Motor neuron (in vitro differentiated cells): ENCODE measurements at places on chromosomes 5 and 9.

DNA sequence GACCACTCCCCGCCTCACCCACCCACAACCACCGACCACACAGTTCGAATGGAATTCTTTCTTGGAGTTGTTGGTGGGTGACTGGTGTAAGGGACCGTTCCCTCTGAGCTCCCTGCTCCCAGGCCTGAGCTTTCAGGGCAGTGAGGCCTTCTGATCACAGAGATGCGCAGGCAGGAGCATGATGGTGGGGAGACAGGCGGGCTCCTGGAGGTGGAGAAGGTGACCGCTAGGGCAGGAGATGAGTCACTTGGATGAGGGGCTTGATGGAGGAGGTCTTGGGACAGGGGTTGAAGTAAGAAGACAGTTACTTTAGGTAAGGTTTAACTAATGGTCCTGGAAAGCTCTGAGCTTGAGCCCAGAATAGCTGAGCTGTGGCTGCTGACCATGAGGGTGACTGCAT lies 88.5 kb downstream of the HSPA4 start:
- ATAC-seq = no peak

- ATAC-seq = no peak
Observed at GRCh38 chr5:94498199-94498598, 120.2 kb downstream of the KIAA0825 start.

DNA sequence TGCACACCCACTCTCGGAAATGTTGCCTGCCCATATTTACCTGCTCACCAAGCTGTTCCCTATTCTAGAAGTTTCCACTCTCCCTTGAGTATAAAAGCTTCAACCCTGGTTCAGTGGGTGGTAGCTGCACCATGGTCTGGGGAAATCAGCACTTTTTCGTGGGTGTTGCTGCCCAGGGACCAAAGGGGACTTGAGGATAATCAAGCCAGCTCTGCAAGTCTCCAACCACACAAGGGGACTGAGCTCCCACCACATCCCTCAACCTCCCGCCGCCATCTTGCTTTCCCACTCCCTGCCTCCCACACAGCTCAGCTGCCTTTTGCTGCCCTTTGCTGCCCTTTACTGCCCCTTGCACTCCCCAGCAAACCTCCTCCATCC lies 210.0 kb downstream of the AUH start:
- no peak for ATAC-seq

DNA sequence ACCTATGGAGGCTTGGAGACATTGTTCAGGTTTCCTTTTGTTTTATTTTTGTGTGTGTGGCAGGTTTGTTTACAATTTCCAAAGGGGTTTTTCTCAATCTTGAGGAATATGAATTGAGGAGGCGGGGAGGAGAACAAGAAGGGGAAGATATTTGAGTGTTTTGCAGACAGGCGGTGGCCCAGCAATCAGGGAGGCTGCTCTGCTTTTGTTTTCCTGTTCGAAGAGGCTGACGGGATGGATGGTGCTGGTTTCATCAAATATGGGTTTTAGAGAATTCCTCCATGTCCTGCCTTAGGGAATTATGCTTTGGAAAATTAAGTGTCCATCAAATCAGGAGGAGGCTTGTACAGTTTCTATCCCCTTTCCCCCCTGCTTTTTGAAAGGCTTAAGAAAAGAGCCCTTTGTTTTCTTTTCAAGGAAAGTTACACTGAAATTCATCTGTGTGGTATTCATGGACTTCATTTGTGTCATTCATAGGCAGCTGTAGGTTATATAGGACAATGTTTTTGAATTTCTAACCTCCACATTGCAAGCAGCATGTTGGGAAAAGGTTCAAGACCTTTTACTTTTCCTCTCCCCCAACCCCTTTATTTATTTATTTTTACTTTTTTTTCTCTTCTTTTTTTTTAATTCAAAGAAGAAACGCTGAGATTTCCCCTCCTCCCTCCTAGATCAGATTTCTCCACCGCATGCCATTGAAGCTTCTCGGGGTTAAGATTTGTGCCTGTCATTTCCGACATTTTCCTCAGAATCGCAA lies 107.4 kb downstream of the ZNF462 start:
- no peak for ATAC-seq

DNA sequence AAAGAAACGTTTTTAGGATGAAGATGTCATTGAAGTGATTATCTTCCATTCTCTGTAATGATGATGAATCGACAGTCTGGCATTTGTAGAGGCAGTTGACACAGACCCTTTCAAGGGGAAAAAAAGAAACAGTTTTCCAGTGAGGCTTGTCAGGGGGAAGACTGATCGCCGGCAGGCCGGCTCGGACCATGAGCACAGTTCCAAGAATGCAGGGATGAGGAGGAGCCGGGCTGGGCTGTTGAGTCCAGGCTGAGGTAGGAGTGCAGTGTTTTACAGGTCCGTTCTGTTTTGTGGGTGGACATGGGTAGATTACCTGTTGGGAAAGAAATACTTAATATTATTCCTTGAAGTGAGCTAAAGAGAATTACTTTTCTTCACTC lies 194.6 kb downstream of the AOPEP start:
- ATAC-seq = peak; percentile 13

GRCh38 chr9:117480253-117480652 lies 65.4 kb upstream of the ASTN2 start:
- no peak for ATAC-seq

- no peak for ATAC-seq
Observed at GRCh38 chr5:166111021-166111420, 2180.4 kb upstream of the WWC1 start.

GRCh38 chr5:37717613-37718431 lies 122.0 kb downstream of the GDNF start:
- ATAC-seq = peak; percentile 58

DNA sequence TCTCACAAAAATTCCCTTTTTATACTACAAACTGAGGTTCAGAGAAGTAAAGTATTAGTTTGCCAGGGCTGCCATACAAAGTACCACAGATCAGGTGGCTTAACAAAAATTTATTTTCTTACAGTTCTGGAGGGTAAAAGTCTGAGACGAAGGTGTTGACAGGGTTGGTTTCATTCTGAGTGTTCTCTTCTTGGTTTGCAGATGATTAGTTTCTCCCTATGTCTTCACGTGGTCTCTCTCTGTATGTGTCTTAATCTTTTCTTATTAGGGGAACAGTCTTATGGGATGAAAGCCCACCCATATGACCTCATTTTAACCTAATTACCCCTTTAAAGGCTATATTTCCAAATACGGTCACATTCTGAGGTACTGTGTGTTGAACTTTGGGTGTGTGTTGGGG lies 274.2 kb downstream of the BRINP1 start:
- no peak for ATAC-seq

DNA sequence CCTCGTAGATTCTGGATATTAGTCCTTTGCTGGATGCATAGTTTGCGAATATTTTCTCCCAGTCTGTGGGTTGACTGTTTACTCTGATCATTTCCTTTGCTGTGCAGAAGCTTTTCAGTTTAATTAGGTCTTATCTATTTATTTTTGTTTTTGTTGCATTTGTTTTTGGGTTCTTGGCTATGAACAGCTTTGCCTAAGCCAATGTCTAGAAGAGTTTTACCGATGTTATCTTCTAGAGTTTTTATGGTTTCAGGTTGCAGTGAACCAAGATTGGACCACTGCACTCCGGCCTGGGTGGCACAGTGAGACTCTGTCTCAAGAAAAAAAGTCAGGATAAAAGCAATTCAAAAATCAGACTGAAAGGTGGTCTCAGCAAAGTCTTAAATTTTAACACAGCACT lies 188.5 kb downstream of the EPB41L4A start:
- ATAC-seq = no peak

- ATAC-seq = peak; percentile 75
Observed at GRCh38 chr9:137150617-137151457, 11.9 kb downstream of the GRIN1 start.
